Gastroesophageal sphincter (tissue), 4 donors: ENCODE measurements at places on chromosomes 12 and 14.

DNA sequence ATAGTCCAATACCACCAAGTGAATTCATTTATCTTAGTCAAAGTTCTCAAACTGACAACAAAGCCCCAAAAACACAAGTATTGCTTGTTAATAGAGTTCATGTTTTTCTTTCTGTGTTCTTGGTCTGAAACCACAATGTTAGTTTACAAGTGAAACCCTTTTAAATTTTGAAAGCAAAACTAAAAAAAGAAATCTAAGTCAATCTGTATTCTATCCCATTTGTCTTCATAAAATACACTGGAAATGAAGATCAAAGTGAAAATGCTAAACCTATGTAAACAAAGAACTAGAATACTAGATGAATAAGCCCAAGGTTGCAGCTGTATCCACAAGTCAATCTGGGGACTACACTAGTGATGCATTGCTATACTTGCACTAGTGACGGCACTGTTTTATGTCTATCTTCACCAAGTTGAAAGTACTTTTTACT lies 10.4 kb downstream of the MAP4K5 start:
- no peak for ATAC-seq

DNA sequence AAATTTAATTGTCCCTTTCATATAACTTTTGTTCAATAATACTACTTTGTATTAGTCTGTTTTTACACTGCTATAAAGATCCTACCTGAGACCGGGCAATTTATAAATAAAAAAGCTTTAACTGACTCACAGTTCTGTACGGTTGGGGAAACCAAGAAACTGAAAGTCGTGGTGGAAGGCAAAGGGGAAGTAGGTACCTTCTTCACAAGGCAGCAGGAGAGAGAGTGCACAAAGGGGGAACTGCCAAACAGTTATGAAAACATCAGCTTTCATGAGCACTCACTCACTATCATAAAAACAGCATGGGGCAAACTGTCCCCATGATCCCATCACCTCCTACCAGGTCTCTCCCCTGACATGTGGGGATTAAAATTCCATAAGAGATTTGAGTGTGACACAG lies 1069.0 kb downstream of the FSCB start:
- no peak for ATAC-seq

GRCh38 chr12:51181558-51181957 lies 8.6 kb upstream of the TFCP2 start:
- ATAC-seq, result no peak

DNA sequence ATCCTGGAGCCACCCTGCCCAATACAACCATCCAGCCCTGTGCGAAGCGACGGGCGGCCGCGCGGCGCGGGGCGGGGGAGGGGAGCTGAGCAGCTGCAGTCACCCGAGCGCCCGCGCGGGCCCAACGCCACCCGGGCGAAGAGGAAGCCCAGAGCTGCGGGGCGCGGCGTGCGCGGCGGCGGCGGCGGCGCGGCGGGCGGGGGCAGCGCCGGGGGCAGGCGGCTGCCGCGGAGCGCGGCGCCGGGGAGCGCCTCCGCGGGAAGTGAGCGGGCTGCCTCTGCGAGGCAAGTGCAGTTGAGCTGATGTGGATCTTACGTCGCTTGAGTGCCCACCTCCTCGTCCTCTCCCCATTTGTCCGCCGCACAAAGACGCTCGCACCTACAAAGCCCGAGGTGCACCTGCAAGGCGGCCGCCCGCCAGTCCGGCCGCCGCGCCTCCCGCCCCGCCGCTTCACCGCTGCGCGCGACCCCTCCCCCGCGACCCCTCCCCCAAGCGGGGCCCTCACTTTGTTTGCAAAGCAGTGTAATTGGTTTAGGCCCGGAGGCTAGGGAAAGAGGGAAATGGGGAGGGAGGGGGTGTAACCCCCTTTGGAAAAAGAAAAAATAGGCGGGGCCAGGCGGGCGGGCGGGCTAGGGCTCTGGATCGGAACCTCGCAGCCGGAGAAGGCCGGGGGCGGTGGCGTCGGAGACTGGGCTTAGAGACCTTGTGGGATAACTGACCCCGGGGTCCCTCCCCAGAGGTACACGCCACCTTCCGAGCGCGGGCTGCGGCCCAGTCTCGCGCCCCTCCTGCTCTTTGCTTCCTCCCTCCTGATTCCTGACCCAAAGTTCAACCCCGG lies at the start of the genes FOXA1 and TTC6:
Gene FOXA1 (minus strand): TSS at position 279 of the 838 bp plus-strand sequence. CDS start 277 bp downstream, at position 2.
Gene TTC6 (plus strand): TSS at position 659 of the 838 bp plus-strand sequence. CDS start 26,436 bp downstream, outside the sequence.
- ATAC-seq, result peak; percentile 61

GRCh38 chr12:6457220-6457945 lies 5.5 kb downstream of the TAPBPL start:
- ATAC-seq, result no peak

- ATAC-seq, result no peak
Measured at GRCh38 chr12:109053382-109054123, 1.2 kb downstream of the USP30 start.

DNA sequence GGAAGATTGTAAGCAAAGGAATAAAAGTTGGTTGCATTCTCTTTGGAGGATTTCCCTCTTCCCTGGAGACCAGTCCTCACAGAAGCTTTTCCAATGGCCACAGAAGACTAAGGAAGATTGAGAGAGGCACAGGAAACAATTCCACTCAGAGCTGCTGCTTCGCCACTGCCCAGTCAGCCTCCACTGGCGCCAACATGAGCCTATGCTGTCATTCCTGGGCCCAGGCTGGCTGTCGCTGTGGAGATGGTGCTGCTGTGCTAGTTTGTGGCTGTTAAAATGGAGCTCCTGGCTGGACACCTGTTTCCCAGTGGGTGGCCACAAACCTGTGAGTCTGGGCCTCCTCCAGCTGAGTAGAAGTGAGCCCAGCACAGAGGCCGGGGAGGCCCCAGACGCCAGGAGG lies 6.6 kb downstream of the P2RX7 start:
- ATAC-seq, result no peak

- peak; percentile 29 for ATAC-seq
Measured at GRCh38 chr14:102234331-102235264, 70.4 kb downstream of the MOK start.

DNA sequence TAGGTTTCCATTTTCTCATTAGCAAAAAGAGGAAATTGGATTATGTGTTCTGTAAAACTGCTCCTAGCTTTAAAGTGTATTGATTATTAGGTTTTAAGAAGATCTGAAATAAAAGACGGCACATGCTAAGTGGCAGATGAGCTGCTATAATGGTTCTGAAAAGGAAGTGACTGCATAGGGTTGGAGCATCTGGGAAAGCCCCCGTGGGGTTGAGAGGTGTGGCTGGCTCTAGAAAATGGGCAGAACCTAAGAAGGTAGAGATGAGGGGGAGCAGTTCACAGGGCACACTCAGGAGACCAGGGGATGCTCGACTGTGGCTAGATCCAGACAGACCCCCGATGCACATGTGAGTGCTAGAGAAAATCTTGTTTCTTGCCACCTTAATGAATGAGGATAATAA lies 1.9 kb downstream of the IFNG-AS1 start:
- ATAC-seq, result no peak

- ATAC-seq, result peak; percentile 6
Measured at GRCh38 chr12:26196421-26196716, 996 bp downstream of the SSPN start.

GRCh38 chr12:3743803-3744202 lies 9.1 kb downstream of the CRACR2A start:
- ATAC-seq, result no peak

- ATAC-seq, result no peak
Measured at GRCh38 chr12:50072198-50072907, 12.8 kb upstream of the SMARCD1 start.

DNA sequence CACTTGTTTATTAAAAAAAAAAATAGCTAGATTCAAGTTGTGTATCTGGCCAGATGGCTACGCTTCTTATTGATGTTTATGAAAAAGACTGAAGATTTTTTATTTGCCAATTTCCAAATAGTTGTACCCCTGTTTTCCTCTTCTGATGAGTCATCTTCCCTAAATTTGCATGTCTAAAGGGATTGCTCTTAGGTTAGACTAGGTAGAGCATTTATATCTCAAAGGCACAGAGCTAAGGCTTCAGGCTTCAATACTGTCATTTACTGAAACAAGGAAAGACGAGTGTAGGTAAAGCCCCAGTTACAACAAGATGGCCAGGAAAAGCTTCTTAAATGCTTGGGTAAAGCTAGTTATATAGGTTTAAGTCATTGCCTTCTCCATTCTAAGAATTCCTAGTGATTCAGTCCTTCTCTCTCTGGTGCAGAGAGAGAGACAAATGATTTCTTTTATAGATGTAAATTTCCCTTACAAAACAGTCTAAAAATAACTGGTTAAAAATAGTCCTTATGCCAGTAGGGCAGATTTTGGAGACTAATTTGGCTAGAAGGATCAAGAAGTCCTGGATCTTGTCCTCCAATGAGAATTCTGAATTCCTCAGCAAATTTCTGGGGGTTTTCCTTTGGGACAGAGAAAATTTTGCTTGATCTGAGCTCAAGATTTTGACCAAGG lies 26.1 kb downstream of the LEMD3 start:
- no peak for ATAC-seq

- no peak for ATAC-seq
Measured at GRCh38 chr14:104770851-104771272, 17.9 kb downstream of the SIVA1 start.

GRCh38 chr14:53622447-53622846 lies 334.2 kb downstream of the BMP4 start:
- no peak for ATAC-seq

GRCh38 chr12:53219292-53219955 lies 12.4 kb upstream of the ITGB7 start:
- no peak for ATAC-seq

GRCh38 chr12:2173971-2174370 lies 121.2 kb downstream of the CACNA1C start:
- ATAC-seq, result no peak

DNA sequence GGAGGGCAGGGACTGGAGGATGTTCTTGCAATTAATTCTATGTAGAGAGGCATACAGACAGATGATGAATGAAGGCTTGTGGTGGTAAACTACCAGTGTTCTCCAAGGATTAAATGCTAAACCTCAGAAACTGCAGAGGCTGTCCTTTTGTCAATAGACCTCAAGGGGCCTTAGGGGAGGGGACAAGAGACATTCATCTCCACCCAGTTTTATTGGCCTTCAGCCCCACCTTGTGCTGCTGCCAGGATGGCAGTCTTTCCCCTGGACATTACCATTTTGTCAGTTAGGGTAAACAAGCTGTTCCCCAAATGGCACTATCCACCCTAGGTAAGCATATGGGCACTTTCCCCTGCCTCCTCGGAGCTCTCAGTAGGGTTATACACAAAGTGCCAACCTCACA lies 4.9 kb upstream of the SMAGP start:
- no peak for ATAC-seq

- ATAC-seq, result no peak
Measured at GRCh38 chr12:9910716-9911421, 21.3 kb downstream of the CLEC2A start.

DNA sequence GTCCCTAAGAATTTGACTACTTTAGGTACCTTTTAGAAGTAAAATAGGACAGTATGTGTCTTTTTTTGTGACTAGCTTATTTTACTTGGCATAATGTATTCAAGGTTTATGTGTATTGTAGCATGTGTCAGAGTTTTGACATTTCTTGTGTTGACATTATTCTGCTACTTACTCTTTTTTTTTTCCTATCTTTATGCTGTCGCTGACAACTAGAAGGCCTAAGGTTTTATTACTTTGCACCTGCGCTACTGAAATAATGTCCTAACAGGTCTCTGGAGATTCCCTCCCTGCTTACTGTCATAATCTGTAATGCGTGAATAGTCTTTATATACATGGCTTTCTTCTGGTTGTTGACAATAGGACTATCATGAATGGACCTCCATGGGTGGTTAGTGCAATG lies 43.0 kb downstream of the PDE3A start:
- ATAC-seq, result no peak

- no peak for ATAC-seq
Measured at GRCh38 chr14:102094101-102094500, 7.3 kb upstream of the HSP90AA1 start.

GRCh38 chr12:30732954-30733637 lies 21.7 kb downstream of the CAPRIN2 start:
- ATAC-seq, result no peak

GRCh38 chr14:100443603-100444002 lies 120.5 kb downstream of the SLC25A47 start:
- no peak for ATAC-seq

DNA sequence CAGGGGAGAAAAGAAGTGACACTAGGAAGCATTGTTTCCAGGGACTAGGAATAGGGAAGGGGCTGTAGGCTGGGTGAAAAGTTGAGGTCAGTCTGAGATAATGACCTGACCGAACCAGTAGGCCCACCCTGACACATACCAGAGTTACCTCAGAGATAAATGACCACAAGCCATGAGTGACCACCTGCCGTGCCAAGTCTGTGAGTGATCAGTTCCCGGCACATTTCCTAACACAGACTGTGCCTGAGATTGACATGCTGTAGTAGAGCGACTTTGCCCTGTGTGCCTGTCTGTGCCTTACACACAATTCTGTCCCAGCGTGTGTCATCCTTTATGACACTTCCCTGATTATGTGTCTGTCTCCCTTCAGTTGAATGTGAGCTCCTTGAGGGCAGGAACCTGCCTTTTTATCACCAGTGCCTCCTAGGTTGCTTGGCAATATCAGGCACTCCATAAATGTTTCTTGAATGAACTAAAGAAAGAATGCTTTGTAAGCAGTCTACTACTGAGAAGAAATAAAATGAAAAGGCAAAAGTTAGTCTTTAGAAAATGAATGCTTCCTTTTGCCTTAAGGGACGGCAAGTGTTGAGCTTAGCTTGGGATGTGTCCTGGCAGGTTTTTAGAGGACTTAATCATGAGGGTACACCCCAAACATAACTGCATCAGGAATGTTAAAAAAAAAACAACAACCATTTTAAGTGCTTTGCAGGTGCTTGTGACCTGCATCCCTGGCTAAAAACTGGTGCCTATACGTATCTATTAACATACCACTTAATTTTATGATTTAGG lies 9.6 kb upstream of the SSPN start:
- ATAC-seq, result no peak
